ENCODE measurements at places on chromosomes 6 and 20.
A peak's percentile ranks its signal among the peaks of the same experiment; 100 is the strongest.

DNA sequence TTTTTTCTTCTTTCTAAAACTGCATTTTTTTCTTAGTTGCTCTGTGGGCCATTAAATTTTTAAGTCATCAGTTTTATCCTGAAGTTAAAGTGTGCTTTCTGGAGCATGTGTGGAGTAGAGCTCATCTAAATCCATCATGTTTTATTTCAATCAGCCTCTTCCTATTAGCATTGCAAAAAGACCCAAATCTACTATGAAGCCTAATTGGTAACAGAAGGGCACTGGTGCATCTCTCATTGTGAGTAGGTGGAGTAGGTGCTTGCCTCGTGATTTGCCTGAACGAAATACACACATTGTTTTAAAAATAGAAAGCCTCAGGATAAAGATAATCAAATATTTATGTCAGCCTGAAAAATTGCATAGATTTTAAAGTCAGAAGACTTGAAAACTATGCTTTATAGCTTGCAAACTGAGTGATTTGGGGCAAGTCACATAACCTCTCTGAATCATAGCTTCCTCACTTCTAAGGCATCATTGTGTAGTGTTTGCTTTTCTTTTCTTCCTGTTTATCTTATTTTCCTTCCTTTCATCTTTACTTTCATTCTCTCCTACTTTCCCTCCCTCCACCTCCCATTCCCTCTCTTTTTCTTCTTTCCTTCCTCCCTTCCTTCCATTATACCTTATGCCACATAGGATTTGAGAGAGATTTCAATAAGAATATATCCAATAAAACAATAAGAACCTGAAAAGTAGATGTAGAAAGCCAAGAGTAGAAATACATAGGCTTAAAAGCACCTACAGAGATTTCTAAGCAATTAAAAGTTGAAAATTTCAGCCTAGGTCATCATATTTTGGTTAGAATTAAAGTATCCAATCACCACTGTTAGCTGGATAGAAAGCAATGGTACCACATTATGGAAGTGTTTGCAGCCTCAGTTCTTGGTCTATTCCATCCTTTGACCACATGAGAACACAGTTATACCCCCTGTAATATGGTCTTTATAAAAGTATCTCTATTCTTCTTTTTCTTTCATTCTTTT is 49.6 kb upstream of the RNF146 start:
- DNase-seq: no peak

DNA sequence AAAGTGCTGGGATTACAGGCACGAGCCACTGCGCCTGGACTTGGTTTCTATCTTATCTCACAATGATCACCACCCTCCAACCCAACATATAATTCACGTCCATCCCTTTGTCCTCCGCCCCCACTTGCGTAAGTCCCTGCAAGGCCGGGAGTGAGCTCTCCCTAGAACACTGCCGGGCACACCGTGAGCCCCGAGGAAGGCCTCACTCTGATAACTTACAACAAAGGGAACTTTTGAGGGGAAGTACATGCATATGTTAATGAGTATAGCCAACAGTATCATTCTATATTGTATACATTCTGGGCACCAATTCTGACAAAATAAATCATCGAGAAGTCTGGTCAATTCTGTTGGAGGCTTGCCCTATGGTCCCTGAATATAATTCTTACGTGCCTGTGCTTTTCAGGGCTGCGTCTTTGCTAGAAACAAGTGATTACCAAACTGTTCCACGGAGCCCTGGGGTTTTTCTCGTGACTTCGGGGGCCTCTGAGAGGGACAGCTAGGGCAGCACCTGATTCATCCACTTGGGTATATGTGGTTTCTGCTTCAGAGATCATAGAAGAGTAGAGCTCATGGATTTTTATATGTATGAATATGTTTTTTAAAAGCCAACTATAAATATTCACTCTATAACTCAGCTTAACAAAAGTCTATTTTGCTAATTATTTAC is 469.8 kb upstream of the AGPAT4 start:
- DNase-seq: no peak

DNA sequence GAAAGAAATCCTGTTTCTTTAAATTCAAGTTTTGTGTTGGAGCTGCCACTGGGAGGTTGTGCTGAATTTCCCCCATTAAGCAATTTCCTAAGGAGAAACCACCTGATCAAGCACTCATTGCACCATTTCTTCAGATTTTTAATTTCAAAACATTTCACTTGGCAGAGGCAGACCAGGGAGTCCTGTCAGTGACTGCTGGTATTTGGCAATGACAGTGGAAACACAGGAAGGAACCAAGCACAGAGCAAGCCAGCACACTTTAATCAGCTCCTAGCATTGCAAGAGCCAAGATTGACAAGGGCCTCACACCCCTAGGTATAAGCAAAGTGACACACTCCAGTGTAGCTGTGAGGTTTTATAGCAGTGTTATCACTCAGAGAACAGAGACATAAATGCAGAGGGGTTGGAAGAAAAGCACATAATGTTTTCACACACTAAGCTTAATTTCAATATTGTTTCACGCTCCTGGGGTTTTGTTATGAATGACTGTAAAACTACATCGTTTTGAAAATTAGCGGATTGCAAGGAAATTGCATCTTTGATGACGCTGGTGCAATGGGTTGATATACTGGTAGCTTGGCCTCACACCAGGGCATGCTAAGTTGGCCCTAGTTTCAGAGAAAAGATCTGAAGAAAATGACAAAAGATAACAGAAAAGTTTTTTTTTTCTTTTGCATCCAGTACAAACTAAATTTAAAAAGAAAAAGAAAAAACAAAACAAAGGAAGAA is 768.4 kb downstream of the TFAP2A start:
- DNase-seq: no peak

DNA sequence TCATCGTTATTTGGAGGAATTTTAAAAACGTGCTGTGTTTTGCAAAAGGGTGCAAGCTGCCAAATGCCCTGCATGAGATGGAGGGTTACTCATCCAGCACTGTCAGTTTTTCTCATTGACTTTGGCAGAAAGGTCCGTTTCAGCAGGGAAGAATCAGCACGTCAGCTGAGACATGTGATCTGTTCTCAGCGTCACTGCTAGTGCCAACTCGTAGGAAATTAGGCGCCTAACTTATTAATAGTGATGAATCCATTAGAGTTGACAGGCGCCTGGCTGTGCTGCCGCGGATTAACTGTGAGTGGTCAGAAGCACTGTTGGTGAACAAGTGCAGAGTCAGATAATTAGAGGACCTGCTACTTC is 175.5 kb upstream of the FOXQ1 start:
- peak; percentile 76 for DNase-seq

- DNase-seq: peak; percentile 64
Observed at GRCh38 chr6:70686548-70687133, 19.0 kb downstream of the SMAP1 start.

GRCh38 chr20:2693286-2694007 is 867 bp downstream of the EBF4 start:
- no peak for DNase-seq

DNA sequence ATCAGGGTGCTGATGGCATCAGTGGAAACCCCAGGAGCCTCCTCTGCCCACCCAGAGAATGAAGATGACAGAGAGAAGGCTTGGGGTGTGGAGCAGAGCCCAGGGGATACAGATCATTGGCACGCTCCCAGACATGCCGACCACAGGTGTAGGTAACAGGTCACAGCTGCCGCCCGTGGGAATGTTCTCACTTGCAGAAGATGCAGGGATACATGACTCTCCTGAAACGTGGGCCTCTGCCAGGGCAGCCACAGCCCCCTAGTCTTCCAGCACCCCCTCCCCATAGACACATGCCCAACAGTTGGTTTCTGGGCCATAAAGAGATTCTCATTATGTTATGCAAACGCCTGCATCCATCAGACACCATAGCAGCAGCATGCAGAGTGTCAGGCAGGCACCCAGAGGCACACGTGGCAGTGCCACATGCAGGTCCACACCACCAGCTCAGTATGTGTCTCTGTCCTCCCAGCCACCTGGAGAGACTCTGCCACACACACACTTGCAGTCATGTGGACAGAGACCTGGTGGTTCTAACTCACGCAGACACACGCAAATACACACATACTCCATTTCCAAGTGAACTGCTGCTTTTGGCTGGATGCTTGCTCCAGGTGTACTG is 45.5 kb downstream of the LRFN2 start:
- DNase-seq: no peak

DNA sequence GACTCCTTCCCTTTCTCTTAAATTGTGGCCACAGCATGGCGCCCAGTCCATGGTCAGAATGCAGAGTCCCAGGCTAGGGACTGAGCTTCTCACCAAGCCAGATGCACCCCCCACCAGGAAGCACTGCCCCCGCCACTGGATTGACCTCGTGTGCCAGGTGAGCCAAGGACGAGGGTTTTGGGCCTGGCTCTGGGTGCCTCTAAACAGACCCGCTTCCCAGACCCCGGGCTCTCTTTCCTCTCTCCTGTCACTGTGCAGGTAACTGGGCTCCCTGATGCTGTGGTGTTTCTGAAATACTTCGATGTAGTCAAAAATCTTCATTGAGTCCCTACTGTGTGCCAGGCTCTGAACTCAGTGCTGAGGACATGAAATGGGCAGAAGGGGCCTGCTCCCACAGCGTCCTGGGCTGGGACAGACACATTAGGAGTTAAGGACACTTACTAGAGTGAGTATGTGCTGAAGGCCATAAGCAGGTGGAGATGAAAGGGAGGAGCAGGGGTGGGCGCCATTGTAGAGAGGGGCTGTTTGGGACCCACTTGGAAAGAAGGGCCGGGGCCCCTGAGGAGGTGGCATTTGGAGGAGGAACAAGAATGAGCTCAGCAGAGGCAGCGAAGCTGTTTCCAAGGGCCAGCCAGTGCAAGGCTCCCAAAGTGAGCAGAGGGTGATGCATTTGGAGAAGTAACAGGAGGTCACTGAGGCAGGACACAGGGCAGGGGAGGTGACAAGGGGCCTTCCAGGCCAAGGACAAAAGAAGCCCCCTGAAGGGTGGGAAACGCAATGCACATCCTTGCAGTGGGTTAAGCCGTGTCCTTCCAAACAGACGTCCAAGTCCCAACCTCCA is 217.1 kb downstream of the ANKRD60 start:
- DNase-seq: no peak

DNA sequence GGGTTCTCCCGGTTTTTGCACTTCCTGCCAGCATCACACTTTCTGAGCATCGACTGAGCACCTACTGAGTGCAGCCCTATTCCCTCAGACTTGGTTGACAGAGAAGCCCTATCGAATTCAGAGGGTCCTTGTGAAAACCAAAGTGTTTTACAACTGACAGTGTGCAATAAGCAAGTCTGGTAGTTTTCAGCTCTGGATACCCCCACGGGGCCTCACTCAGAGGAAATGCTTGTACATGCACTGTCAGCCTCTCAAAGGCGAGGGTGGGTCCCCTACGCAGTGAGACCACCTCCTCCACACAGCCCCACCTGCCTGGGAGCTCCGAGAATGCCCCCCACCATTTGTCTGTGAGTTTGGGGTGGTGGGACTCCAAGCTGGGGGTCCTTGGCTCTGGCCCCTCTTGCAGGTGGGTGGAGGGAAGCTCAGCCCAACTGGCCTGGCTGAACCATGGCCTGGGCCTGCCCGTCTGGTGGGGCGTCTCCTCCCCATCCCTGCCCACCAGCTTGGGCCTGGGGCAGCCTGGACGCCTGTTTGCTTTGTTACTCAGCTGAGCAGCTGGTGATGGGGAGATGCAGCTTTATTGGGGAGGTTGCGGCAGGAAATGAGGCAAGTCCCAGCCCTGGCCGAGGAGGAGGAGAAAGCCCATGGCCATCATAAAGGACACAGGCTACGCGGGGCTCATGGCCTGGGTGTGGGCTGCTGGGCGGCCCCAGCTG is 1.7 kb downstream of the SPDEF start:
- DNase-seq: no peak

DNA sequence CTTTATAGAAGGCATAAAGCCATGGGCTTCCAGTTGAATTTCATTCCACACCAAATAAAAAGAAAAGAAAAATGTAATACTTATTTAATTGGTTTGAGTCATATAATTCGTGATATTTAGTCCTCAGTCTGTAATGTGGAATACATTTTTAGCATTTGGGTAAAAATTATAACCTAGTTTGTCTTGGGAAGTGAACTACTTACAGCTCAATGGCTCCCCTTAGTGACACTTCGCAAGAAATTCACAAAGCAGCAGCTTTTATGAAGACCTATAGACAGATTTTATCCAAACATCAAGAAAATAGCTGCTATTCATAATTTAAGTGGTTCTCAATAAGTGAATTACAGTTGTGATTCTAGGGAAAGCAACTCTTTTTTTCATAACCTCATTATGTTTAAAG is 72.1 kb downstream of the RSPO3 start:
- DNase-seq: peak; percentile 53

DNA sequence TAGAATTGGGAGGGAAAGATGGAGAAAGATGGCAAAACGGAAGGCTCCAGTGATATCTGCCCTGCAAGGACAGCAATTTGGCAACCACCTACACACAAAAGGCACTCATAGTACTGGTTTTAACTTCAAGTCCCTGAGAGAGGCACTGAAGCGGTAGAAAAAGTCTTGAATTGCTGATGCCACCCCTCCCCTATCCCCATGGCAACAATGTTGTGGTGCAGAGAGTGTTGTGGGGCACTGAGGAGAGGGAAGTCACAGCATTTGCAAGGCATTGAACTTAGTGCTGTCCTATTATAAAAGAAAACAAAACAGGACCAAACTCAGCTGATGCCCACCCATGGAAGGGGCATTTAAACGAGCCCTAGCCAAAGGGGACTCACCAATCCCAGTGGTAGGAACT is 343.7 kb downstream of the HAO1 start:
- DNase-seq: no peak

DNA sequence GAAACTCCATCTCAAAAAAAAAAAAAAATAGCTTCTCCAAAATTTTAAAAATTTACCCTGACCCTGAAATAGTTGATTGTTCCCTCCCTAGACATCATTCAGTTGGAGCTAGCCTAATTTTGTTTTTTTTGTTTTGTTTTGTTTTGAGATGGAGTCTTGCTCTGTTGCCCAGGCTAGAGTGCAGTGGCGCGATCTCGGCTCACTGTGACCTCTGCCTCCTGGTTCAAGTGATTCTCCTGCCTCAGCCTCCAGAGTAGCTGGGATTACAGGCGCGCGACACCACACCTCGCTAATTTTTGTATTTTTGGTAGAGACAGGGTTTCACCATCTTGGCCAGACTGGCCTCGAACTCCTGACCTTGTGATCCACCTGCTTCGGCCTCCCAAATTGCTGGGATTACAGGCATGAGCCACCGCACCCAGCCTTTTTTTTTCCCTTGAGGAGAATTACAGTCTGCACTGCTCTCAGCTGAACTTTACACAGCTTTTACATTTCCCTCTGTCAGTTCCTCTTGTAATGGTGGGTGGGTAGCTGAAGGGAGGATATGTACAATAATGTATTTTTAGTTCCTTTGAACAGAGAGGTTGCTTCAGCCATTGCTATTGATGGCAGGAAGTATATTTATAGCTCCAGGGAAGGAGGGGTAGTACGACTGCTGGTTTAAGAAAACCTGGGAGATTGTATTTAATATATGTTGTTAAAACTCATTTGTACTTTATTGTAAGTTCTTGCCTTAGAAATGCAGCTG is 27.7 kb downstream of the PTPRA start:
- DNase-seq: no peak

All from astrocyte of the spinal cord (primary cell).